Activated T-helper 1 cell treated with anti-CD3 and anti-CD28 coated beads, Interleukin-2, amount 50 U/mL, for 16 hours (primary cell): ENCODE measurements at places on chromosomes 1 and 21.

DNA sequence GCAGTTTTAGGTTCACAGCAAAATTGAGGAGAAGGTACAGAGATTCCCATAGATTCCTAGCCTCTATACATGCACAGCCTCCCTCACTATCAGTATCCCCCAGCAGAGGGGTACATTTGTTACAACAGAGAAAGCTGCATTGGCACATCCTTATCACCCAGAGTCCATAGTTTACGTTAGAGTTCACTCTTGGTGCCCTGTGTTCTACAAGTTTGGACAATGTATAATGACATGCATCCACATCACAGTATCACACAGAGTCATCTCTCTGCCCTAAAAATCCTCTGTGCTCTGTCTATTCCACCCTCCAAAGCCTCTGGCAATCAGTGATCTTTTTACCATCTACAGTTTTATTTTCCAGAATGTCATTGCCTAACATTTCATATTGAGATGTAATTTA lies 22.3 kb upstream of the RGS16 start:
- no peak for DNase-seq

DNA sequence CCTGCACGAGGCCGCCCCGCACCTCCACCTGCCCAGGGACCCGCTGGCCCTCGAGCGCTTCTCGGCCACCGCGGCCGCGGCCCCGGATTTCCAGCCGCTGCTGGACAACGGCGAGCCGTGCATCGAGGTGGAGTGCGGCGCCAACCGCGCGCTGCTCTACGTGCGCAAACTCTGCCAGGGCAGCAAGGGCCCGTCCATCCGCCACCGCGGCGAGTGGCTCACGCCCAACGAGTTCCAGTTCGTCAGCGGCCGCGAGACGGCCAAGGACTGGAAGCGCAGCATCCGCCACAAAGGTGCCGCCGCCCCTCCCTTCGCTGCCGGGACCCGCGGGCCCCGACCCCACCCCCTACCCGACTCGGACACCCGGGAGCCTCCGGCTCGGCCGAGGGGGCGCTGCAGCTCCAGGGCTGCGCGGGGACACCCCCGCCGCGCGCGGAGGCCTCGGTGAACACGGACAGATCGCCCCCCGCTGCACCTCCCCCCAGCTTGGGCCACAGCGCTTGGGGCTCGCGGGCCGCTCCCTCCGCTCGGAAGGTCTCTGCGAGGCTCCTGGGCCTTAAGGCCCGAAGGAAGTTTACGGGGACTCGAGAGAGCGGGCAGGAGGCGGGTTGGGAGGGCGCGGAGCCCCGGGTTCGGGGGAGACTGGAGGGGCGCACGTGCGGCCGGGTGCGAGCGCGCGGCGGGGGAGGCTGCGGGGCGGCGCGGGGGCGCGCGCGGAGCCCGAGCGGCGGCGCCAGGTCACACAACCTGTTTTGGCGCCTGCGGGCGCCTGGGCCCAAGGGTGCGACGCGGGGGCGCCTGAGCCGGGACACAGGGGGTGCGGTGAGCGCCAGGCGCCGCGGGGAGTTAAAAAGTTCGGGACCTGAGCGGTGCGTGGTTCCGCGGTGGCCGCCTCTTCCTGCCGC lies 1.2 kb downstream of the SAMD11 start:
- DNase-seq: no peak

- DNase-seq: no peak
Observed at GRCh38 chr1:8482979-8483381, 165.1 kb downstream of the SLC45A1 start.

DNA sequence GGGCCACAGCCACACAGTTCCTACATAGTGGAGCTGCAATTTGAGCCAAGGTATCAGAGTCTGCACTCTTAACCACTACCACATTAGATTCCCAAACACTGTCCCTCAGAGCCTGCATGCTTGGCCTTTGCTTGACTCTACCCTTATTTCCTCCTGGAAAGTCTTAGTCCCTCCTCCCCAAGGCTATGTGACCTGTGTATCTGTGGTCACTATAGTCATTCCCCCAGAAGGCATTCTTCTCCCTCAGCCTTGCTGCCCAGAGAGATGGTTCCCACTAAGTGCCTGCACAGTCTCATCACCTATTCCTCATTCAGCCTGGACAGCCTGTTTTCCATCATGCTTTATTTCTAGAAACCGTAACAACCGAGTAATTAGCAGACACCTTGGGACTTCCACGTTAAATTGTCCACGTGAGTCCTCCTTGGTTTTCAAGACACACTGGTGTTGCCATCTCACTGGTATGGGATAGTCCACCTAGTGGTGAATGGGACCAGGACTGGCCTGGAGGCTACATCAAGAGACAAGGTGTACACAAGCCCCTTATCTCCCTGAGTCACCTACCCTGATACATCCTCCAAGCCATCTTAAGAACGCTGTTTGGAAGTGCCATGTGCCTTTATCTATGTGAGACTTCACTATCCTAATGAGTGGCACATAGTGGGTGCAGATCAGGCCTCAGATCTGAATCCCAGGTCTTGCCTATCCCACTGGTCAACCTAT lies 3.8 kb upstream of the ZNF648 start:
- DNase-seq: no peak

DNA sequence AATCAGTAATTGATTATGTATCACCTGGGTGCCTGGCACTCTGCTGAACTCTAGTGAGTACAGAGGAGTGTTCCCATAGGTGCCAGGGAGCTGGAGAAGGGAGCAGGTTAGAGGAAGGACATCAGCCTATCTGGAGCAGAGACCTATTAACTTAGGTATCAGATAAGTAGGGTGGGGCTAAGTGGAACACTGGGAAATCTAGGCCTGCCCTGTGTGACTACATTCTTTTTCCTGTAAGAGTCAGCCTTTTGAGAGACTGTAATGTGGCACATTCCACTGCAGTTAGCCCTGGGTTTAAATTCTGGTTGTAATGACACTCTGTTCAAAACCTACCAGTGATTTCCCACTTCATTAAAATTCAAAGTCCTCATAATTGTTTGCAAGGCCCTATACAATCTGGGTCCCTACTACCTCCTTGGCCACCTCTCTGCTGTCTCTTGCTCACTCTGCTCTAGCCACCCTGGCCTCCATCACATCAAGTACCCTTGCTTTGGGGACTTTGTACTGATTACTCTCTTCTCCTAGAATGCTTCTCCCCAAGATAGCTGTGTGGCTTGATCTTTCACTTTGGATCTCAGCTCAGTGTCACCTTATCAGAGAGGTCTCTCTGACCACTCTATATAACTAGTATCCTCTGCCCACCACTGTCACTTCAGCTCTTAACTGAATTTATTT lies 12.9 kb downstream of the STX12 start:
- no peak for DNase-seq
